ENCODE measurements at places on chromosomes 5 and 9.
A peak's percentile ranks its signal among the peaks of the same experiment; 100 is the strongest.

DNA sequence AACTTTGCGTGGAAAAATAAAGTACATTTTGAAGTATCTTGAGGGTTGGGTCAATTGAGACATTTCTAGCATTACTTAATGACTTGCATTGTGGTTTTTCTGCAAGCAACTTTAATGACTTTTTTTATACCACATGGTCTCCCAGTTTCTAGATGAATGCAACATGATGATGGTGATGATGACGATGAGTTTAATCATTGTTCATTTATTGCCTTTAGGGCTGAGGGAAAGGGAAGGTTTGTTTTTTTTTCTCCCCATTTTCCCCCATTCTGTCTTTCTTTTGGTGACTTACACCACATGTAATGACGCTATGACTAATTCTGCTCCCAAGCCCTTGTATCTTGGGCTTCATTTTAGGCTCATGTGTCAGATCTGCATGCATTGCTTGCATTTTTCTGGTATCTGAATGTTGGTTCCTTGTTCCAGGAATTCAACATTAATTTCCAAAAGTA, 57.7 kb upstream of the NXNL2 start:
- DNase-seq = peak; percentile 93

GRCh38 chr5:108366500-108366899, 15.4 kb downstream of the FBXL17 start:
- DNase-seq = no peak

GRCh38 chr5:35041261-35041660, 6.5 kb downstream of the AGXT2 start:
- DNase-seq = no peak

DNA sequence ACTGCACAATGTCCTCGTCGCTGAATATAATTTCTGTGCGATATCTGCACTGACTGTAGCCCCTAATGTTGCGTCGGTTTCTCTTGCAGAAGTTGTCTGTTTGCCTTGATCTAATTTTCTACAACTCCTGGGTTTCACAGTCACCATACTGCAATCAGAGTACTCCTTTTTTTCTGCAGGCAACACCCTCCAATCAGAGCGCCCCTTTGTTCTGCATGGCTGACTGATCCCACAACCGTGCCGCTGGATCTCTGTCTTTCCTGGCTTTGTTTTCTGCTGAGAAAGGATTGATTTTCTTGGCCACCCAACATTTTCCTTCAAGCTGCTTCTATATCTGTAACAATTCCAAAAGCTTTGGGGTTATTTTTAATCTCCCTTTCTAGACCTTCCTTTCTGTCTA, 182.2 kb upstream of the SMARCA2 start:
- DNase-seq = no peak

DNA sequence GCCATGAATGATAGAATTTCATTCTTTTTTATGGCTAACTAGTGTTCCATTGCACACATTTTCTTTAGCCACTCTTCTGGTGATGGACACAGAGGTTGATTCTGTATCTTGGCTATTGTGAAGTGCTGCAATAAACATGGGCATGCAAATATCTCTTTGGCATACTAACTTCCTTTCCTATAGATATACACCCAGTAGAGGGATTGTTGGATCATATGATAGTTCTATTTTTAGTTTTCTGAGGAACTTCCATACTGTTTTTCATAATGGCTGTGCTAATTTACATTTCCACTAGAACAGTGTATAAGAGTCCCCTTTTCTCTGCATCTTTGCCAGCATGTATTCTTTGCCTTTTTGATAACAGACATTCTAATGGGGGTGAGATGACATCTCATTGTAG, 50.4 kb upstream of the CDK5RAP2 start:
- DNase-seq = no peak

DNA sequence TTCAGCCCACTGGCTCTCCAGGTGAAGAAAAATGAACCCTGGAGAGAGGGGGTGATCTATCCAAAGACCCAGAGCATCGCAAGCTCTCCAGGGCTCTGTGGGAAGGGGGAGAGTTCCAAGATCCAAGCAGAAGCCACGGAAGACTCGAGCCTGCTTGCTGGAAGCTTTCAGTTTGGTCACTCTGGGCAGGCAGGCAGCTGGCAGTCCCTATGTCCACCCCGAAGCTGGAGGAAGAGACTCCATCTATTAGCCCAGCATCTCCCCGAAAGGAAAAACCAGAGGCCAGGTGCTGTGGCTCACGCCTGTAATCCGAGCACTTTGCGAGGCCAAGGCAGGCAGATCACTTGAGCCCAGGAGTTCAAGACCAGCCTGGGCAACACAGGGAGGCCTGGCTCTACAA, 10.7 kb upstream of the SPARC start:
- no peak for DNase-seq

DNA sequence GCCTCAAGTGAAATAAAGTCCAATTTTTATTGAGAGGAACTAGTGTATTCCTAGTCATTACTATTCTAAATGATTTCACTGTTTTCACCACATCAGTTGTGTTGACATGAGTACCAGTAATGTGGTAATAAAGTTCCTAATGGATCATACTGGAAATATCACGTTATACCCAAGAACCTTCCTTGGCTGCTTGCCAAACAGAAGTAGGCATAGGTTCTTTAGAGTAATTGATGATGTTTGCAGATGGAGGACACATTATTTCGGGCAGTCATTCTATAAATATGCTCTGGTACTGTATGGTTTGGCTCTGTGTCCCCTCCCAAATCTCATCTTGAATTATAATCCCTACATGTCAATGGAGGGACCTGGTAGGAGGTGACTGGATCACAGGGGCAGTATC, 15.1 kb downstream of the SNCAIP start:
- no peak for DNase-seq

DNA sequence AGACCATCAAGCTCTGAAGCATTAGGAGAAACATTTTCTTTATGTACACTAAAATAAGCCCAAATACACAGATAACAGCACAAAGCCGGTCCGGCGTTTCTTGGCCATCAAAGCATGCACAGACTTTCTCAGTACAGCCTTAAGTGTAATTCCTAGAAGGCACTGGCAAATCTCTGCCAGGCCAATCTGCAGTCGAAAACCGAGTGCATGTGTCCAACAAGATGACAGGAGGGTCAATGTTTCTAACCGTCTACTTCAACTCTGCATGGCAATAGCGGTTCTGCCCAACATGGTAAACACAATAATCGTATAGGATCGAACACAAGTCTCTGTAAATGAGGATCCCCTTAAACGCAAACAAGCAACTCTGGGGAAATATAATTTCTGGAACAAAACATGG, 1.1 kb downstream of the ARL15 start:
- peak; percentile 20 for DNase-seq

DNA sequence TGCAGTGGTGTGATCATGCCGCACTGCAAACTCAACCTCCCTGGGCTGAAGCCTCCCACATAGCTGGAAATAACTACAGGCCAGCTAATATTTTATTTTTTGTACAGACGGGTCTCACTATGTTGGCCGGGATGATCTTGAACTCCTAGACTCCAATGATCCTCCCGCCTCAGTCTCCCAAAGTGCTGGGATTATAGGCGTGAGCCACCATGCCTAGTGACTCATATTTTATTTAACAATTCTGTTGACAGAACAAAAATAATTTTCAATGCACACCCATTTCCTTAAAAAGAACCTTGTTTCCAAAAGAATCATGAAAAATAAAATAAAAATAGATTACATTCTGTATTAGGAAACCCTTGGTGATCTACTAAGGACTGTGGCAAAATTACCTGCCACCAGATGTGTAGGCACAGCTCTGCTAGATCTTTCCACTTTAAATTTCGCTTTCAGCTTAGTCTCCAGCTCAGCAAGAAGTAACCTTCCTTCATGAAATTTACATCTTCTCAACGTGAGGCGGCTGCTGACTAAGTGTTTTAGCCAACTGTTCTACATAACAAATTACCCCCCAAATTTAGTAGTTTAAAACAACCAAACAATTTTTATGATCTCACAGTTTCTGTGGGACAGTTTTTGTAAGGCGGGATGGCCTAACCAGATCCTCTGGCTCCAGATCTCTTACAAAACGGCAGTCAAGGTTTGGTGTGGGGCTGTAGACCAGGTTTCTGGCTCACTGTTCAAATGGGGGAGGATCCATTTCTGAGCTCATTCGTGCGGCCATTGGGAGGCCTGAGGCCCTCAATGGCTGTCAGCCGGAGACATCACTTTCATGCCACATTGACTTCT, 32.6 kb upstream of the GOLPH3 start:
- no peak for DNase-seq
